G401 (cell line): ENCODE measurements at places on chromosomes 7 and 10. TPM values are rescaled to one million over a fixed set of nuclear protein-coding genes. Genes with fewer than 3 reads are reported as not detected.

The PLCE1 gene
- total RNA-seq: 2.3 and 3.2 TPM in 2 replicates

The TEX36 gene
- total RNA-seq: not detected in 2 replicates

The CPED1 gene
- total RNA-seq: 21.5 and 30.7 TPM in 2 replicates

The BMS1 gene
- total RNA-seq: 18.4 and 27.7 TPM in 2 replicates

The STRIP2 gene
- 22.8 and 24.8 TPM in 2 replicates for total RNA-seq

The SLC18A3 gene
- total RNA-seq: not detected in 2 replicates

The PDGFA gene
- total RNA-seq: 0.34 and 2.6 TPM in 2 replicates

The SMC3 gene
- total RNA-seq: 38.5 and 57.7 TPM in 2 replicates

The RBM20 gene
- total RNA-seq: 2.4 and 2.7 TPM in 2 replicates

The SH2B2 gene
- total RNA-seq: 31.6 and 43.6 TPM in 2 replicates

The ZNF786 gene
- 5.2 and 6.4 TPM in 2 replicates for total RNA-seq

The GARIN1A gene
- 0.81 TPM in 1 of 2 replicates, not detected in the other for total RNA-seq

The FAM131B gene
- total RNA-seq: 0.06 and 0.31 TPM in 2 replicates

The TBX20 gene
- total RNA-seq: not detected in 2 replicates

The FKBP6 gene
- total RNA-seq: not detected in 2 replicates

The TET1 gene
- 3.1 and 6.7 TPM in 2 replicates for total RNA-seq

The DLG5 gene
- 34.5 and 48.7 TPM in 2 replicates for total RNA-seq

The BHLHA15 gene
- total RNA-seq: 0.37 TPM in 1 of 2 replicates, not detected in the other

The HOXA9 gene
- total RNA-seq: 66.5 and 71.2 TPM in 2 replicates

The CCZ1 gene
- total RNA-seq: 68.7 and 72.5 TPM in 2 replicates

The KAZALD1 gene
- total RNA-seq: 105 and 145 TPM in 2 replicates

The TMEM213 gene
- not detected in 2 replicates for total RNA-seq

The C10orf67 gene
- total RNA-seq: not detected in 2 replicates

The USP6NL gene
- 7.8 and 9.3 TPM in 2 replicates for total RNA-seq

The GGCT gene
- total RNA-seq: 59.2 and 89.5 TPM in 2 replicates

The ANKRD7 gene
- 1.9 and 2.5 TPM in 2 replicates for total RNA-seq

The OGDH gene
- 66.4 and 78.8 TPM in 2 replicates for total RNA-seq

The LIPN gene
- total RNA-seq: not detected in 2 replicates

The SEMA4G gene
- total RNA-seq: 15.3 and 36.2 TPM in 2 replicates

The TFR2 gene
- total RNA-seq: 1.1 and 1.7 TPM in 2 replicates

The UTF1 gene
- total RNA-seq: not detected in 2 replicates

The MLXIPL gene
- not detected in 2 replicates for total RNA-seq

The GPC2 gene
- 8.8 and 9.0 TPM in 2 replicates for total RNA-seq

The GIMAP1 gene
- total RNA-seq: not detected in 2 replicates

The ZWINT gene
- 92.9 and 98.6 TPM in 2 replicates for total RNA-seq

The GRID2IP gene
- total RNA-seq: 0.44 TPM in 1 of 2 replicates, not detected in the other

The CTNNA3 gene
- not detected in 2 replicates for total RNA-seq

The DGKI gene
- 0.06 TPM in 1 of 2 replicates, not detected in the other for total RNA-seq

The PLXDC2 gene
- total RNA-seq: not detected in 2 replicates

The FRAT2 gene
- total RNA-seq: 29.7 and 41.2 TPM in 2 replicates

The GNAT3 gene
- not detected in 2 replicates for total RNA-seq

The UBTD1 gene
- 32.5 and 39.5 TPM in 2 replicates for total RNA-seq

The PDE1C gene
- total RNA-seq: not detected in 2 replicates

The GALNT11 gene
- total RNA-seq: 86.8 and 87.4 TPM in 2 replicates

The WDFY4 gene
- total RNA-seq: not detected in 2 replicates

The WDR86 gene
- 10.2 and 13.7 TPM in 2 replicates for total RNA-seq

The PLEKHS1 gene
- not detected in 2 replicates for total RNA-seq

The GSAP gene
- total RNA-seq: not detected in 2 replicates

The ASB13 gene
- 16.4 and 17.9 TPM in 2 replicates for total RNA-seq

The OR2A42 gene
- total RNA-seq: not detected in 2 replicates

The C10orf53 gene
- not detected in 2 replicates for total RNA-seq

The PKD2L1 gene
- total RNA-seq: not detected in 2 replicates

The GCK gene
- total RNA-seq: not detected in 2 replicates
